ENCODE measurements at places on chromosomes 3 and 15.

- no peak for DNase-seq
Observed at GRCh38 chr15:73631915-73632669, 1.1 kb downstream of the NPTN start.

GRCh38 chr3:31086698-31087097 lies 192.2 kb upstream of the GADL1 start:
- DNase-seq = no peak

DNA sequence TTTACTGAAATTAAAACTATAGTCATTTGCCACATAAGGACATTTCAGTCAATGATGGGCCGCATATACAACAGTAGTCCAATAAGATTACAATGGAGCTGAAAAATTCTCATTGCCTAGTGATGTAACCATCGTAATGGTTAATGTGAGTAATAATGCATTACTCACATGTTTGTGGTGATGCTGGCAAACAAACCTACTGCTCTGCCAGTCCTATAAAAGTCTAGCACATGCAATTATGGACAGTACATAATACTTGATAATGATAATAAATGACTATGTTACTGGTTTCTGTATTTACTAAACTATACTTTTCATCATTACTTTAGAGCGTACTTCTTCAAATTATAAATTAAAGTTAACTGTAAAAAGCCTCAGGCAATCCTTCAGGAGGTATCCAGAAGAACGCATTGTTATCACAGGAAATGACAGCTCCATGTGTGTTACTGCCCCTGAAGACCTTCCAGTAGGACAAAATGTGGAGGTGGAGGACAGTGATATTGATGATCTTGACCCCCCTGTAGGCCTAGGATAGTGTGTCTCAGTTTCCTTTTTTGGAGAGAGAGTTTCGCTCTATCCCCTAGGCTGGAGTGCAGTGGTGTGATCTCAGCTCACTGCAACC lies 102.7 kb downstream of the ATP1B3 start:
- no peak for DNase-seq

- DNase-seq = no peak
Observed at GRCh38 chr3:77571971-77572715, 532.2 kb downstream of the ROBO2 start.

DNA sequence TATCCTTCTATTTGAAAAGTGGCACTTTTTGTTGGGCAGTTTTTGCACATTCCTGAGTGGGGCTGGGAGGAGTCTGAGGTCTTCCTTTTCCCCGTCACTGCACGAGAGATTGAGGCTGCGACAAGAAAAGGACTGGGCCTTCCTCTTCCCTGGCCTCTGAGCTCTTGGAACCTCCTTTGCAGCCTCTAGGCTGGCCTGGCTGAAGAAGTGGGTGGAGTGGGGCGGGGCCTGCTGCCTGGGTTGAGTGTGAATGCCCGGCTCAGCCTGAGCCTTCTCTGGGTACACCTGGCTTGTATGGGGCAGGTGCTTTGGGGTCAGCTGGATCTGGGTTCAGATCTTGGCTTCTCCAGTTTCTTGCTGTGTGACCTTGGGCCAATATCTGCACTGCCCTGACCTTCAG lies 43.1 kb downstream of the PLXNA1 start:
- no peak for DNase-seq

- no peak for DNase-seq
Observed at GRCh38 chr3:187292631-187293515, 1.3 kb upstream of the MASP1 start.

GRCh38 chr15:41423979-41424659 lies 7.2 kb downstream of the RTF1 start:
- DNase-seq = no peak

GRCh38 chr3:135172191-135172869 lies 377.3 kb downstream of the EPHB1 start:
- DNase-seq = no peak

DNA sequence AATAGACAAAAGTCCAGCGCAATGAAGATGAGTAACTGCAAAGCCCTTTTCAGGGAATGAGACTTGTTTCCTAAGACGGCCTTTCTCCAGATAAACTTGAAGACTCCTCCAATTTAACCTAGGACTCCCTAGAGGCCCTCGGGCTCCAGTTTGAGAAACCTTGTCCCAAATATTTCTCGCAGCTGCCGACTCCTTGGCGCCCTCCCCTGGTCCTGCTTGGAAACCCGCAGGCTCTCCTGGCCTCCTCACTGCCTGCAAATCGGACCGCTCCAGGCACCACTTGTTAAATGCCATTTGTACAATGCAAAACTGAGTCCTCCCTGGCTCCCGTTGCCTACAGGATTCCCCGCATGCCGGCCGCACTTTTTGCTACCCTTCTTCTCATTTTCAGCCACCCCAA lies 36.8 kb downstream of the MUC4 start:
- no peak for DNase-seq

DNA sequence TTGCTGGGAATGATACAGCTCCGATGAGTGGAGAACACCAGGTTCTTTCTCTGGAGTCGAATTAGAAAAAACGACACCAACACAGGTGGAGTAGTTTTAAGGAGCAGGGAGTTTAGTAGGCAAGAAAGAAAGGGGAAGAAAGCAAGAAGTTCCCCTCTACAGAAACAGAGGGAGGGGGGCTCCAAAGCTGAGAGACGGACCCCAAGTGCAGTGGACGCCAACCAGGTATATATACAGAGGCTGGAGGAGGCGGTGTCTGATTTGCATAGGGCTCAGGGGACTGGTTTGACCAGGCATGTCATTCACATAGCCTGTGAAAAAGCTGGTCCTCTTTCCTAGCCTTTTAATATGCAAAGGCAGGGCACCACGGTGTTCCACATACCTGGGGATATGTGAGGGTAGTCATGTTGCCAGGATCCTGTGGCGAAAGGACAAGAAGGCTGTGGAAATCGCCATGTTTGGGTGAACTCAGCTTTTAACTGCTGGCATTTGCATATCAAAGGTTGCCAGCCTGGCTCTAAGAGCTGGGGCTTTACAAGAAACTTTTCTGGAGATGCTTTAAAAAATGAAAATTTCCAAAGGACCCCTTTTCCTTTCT lies 887.4 kb upstream of the EPHA6 start:
- DNase-seq = no peak

DNA sequence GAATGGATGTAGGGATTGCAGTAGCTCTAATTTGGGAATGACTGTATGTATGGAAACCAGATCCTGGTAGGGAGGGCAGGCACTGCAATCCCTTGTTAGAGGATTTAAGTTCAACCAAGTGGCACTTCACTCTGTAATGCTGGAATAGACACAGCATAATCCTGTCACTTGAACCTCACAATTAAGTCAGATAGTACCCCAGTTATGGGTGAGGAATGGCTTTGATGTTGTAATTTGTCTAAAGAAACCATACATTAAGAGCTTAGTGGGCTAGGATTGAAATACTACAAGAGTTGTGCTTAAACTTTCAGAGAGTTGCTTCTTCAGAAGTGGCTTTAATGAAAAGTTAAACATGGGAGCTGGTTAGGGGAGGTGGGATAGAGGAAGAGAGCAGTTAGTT lies 9.3 kb downstream of the RAB7A start:
- no peak for DNase-seq

- peak; percentile 98 for DNase-seq
Observed at GRCh38 chr15:72118017-72118978, at the start of the genes MYO9A and SENP8. Gene MYO9A (minus strand): TSS chr15:72118150. CDS start chr15:72046563, 71,587 bp downstream. Gene SENP8 (plus strand): TSS chr15:72118403. CDS start chr15:72139624, 21,221 bp downstream.

GRCh38 chr3:140403079-140403478 lies 274.8 kb upstream of the TRIM42 start:
- DNase-seq = no peak

DNA sequence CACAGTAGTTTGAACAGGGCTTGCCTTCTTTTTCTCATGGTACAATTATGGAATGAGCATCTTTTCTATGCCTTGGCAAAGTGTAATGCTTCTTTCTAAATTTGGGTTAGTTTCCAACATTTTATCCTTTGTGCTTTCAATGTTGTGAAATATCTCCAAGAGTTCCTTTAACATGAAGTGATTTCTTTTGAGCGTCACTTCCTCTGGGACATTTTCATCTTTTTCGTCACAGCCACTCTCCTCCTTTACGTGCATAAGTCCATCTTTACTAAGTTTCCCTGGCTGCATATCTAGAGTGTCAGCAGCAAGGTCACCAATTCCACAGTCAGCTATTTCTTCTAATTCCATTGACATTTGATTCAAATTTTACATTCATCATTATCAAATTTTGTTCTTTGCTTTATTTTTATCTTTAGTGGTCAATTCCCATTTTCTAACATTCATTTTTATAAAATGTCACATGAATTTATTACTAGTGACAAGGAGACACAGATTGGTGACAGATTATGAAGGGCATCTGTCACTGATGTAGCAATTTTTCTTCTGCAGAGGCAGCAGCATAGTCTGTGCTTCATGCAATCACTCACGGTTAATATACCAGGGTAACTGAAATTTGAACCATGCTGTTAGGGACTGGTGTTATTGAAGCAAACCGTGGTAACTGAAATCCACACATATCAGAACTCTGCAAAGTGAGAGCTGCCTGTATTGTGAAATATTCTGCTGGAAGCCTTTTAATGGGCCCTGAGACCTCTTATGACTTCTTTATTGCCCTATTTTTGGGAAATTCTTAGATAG lies 126.5 kb upstream of the THBS1 start:
- DNase-seq = no peak

DNA sequence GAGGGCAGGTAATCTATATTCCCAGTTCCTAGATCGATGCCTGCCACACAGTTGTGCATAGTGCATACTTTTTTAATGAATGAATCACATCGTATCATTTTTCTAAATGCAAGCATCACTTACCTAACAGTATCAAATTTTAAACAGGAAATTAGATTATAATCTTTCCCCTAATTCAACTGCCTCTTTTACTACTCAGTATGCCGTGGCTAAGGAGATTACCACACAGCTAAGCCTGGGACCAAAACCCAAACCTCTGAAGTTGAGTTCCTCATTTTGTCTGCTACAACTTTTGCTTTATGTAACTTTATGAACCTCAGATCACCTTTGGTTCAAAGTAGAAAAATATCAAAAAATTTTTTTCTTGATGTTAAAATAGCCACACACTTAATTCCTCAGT lies 53.2 kb upstream of the FNDC3B start:
- no peak for DNase-seq

- DNase-seq = no peak
Observed at GRCh38 chr15:89475661-89476060, 20.7 kb downstream of the RHCG start.

- peak; percentile 82 for DNase-seq
Observed at GRCh38 chr15:88450125-88450798, 16.9 kb downstream of the MRPL46 start.

DNA sequence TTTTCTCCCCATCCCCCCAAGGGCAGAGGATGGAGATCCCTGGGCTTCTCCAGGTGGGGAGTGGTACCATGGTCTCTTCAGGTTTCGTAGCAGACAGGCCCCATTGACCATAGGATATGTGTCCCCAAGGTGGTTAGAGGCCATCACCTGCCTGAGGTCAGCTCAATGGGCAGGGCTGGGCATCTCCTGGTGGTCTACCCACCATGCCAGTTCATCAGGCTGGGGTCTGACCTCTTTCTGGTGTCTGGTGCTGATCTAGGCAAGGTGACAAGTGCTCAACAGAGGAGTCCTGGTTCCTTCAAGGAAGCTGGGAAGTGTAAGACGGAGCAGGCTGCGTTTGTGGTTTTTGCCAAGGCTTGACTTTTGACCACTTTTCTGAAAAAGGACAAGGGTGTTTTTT lies 71.4 kb downstream of the SMAD3 start:
- no peak for DNase-seq

GRCh38 chr3:43455233-43455632 lies 166.6 kb downstream of the ANO10 start:
- no peak for DNase-seq

DNA sequence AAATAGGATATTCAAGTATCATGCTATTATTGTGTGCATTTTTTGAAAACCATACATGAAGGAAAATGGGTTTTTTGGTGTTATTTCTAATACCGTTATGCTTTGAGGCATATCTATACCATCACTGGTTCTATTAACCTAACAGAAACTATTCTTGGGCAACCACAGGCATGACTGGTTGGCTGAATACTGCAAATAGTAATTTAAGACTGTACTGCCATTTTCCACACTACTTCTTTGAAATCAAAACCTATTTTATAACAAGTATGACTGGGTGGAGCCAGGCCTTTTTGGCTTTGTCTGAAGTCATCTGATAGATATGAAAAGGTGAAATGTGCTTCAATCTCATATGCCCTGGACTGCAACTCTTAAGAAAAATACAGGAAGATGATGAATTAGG lies 115.1 kb downstream of the ULK4 start:
- DNase-seq = no peak

DNA sequence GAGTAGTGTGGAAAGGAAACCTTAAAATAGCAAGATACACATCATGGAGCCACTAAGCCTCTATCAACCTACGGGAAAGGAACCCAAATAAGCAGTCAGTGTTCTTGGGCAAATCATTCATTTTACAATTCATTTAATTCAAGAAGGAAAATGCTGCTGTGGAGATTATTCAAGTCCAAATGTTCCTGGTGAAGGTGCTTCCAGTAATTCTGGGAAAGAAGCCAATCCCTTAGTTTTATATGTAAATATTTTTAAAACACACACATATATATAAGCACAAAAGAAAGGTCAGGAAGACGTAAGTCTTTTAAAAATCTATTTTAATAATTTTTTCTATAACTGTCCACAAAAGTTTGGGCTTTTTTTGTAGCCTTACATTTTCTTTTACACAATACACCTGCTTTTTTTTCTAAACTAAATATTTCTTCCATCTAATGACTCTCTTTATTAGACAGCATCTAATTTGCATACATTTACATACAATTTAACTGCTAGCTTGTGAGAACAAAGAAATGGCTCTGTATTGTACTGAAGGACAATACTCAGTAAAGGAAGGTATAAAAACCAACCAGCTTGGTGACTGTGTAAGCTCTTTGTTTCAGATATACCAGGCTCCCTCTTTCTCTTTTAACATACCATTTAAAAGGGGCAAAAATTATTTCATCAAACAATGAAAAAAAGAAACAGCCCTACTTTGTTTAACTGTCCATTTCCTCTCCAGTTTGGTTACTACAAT lies 269.5 kb downstream of the ZBTB20 start:
- DNase-seq = no peak

DNA sequence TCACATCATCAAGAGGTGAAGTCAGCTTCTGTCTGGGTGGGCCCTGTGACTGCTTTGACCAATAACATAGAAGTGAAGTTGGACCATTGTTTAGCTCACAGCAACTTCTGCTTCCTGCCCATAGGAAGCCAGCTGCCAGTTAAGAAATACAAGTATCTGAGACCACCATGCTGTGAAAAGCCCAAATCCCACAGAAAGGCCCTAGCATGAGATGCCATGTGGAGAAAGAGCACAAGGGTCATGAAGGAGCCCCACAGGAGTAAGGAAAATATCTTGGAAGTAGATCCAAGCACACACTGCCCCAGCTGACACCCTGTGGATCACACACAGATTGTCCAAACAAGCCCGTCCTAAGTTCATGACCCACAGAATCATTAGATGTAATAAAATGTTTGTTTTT lies 28.5 kb downstream of the RTP4 start:
- DNase-seq = no peak

GRCh38 chr3:64798316-64798715 lies 110.5 kb upstream of the ADAMTS9 start:
- no peak for DNase-seq

All from activated naive CD4-positive, alpha-beta T cell treated with anti-CD3 and anti-CD28 coated beads, Interleukin-2, amount 10 ng/mL, durations not matched to agents 7 days and 5 days (primary cell).